Activated CD8-positive, alpha-beta T cell treated with anti-CD3 and anti-CD28 coated beads, Interleukin-2, amount 10 ng/mL, durations not matched to agents 7 days and 5 days (primary cell): ENCODE measurements at places on chromosomes 11 and 22.

DNA sequence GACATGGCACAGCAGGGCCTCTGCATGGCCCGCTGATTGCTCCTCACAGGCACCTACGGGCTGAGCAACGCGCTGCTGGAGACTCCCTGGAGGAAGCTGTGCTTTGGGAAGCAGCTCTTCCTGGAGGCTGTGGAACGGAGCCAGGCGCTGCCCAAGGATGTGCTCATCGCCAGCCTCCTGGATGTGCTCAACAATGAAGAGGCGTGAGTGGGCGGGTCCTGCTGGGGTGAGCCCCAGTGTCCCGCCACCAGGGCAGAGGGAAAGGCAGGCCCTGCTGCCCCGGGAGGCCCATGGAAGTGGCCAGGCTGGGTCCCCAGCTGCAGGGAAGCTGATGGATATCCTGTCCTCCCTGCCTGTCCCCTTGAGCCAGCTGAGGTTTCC, 18.6 kb upstream of the DGCR8 start:
- no peaks in the 10 kb centered on the region for H3K27me3 ChIP-seq
- no peak overlapping the region for H3K27ac ChIP-seq
- no peak for DNase-seq
- H3K4me1 ChIP-seq, result peaks cover 12% of the 10 kb centered on the region
- H3K36me3 ChIP-seq, result peaks cover 20% of the 10 kb centered on the region

GRCh38 chr11:17165247-17165890, 42.4 kb downstream of the PIK3C2A start:
- no peak for DNase-seq
- no peak overlapping the region for H3K4me3 ChIP-seq
- peaks cover 14% of the 10 kb centered on the region for H3K36me3 ChIP-seq
- peaks cover 30% of the 10 kb centered on the region for H3K4me1 ChIP-seq
- no peak overlapping the region for H3K27ac ChIP-seq

DNA sequence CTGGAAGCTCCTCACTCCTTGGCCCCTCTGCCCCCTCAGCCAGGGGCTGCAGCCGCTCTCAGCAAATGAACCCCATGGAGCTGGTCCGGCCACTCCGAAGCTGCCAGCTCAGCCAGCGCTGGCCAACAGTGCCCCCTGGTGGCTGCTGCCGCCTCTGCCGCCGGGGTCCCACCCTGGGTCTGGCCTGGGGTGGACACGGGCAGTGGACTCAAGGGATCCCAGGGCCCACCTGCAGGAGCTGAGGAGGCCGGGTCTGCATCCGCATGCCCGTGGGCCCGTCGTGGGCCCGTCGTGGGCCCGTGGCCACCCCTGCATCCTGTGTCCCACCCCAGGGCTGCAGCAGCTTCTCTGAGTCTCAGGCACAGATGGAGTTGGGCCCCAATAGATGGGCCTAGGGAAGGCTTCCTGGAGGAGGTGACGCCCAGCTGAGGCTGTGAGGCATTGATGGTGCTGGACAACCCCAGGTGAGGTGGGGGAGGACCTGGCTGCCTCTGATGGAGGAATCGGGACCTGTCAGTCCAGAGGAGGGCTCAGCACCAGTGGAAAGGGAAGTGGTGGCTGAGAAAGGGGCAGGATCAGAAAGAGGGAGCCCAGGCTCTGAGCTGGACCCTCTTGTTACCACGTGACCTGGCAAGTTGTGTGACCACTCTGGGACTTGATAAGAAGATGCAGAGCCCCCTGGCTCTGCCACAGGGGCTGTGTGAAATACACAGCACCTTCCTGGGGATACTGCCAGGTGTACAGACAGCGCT, 522.3 kb downstream of the BRD1 start:
- H3K27me3 ChIP-seq, result peaks cover 2% of the 10 kb centered on the region
- H3K4me3 ChIP-seq, result no peak overlapping the region
- no peaks in the 10 kb centered on the region for H3K4me1 ChIP-seq
- no peaks in the 10 kb centered on the region for H3K36me3 ChIP-seq
- no peak overlapping the region for H3K27ac ChIP-seq

DNA sequence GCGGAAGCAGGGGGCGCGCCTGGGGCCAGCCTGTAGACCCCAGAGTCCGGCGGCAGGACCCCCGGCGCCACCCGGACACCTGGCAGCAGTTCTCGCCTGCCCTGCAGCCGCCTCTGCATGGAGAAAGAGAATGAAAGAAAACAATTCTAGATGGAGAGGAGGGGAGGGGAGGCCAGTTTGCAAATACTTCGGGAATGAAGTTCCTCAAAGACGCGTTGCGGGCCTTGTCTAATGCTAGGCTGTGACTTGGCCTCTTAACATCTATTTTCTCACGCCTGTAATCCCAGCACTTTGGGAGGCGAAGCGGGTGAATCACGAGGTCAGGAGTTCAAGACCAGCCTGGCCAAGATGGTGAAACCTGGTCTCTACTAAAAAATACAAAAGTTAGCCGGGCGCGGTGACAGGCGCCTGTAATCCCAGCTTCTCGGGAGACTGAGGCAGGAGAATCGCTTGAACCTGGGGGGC, 2.1 kb upstream of the BARX2 start:
- peaks cover 26% of the 10 kb centered on the region for H3K4me1 ChIP-seq
- DNase-seq, result no peak
- H3K27me3 ChIP-seq, result peaks cover 82% of the 10 kb centered on the region

DNA sequence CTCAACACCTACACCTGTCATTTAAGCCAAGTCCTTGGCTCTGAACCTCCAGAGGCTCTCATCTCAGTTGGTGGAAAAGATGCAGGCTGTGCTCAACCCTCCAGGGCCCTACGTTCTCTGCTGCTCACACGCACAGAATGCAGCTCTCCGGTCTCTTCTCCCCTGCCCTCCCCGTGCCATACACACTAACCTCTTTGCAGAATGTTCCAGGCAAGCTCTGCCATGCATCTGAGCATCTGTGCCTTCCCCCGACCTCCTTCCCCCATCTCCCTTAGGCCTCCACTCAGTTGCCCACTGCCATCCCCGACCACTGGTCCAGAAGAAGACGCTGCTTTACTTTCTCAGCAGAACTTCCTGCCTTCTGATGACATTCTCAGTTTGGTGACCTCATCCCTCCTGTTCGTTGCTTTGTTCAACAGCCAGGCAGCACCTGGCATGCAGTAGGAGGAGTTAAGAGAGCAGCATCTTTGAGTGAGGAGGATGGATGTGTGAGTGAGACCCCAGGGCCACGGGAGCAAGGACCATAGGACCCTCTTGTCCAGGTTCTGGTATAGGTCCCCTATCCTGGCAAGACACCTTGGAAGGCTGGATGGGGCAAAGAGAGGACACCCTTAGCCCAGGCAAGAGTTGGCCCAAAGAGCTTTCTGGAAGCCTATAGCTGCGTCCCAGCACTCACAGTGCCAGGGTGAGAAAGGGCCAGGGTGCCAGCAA, 598.0 kb downstream of the BRD1 start:
- H3K4me3 ChIP-seq, result no peak overlapping the region
- H3K27me3 ChIP-seq, result no peaks in the 10 kb centered on the region
